Activated naive CD4-positive, alpha-beta T cell treated with anti-CD3 and anti-CD28 coated beads, Interleukin-2, amount 10 ng/mL, durations not matched to agents 7 days and 5 days (primary cell): ENCODE measurements at places on chromosomes 3 and 15.

DNA sequence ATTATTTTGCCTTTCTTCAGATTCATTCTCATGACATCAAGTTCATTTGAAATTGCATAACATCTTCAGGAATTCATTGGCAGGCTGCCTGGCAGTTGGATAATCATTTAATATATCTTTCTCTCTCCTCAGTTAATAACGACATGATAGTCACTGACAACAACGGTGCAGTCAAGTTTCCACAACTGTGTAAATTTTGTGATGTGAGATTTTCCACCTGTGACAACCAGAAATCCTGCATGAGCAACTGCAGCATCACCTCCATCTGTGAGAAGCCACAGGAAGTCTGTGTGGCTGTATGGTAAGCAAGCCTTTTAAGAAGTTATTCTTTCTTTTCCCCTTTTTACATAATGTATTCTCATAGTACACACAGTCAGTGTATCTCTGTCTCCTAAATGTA, 38.2 kb downstream of the TGFBR2 start:
- DNase-seq: peak; percentile 69

- no peak for DNase-seq
Observed at GRCh38 chr3:11721479-11721878, 77.8 kb upstream of the VGLL4 start.

- peak; percentile 68 for DNase-seq
Observed at GRCh38 chr15:101121511-101122090, 130.2 kb downstream of the CHSY1 start.

GRCh38 chr15:72231833-72232478, 966 bp upstream of the PKM start:
- DNase-seq: peak; percentile 68

DNA sequence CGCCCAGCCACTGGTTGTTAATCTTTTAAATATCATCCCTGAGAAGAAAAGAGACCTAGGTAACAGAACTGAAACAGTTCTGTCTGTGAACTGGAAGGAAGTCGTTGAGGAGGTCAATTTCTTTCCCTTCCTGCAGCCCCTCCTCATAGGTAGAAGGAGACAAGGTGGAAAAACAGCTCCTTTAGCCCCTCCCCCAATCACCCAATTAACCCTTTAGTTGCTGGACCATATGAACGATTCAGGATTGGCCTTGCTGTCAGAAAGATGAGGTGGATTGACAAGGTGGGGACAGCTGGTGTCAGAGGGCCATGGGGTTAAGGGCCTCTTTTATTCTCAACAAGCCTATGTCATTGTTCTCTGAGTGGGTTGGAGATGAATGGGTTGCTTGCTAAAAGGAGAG, 36.0 kb upstream of the ZNF445 start:
- DNase-seq: no peak

DNA sequence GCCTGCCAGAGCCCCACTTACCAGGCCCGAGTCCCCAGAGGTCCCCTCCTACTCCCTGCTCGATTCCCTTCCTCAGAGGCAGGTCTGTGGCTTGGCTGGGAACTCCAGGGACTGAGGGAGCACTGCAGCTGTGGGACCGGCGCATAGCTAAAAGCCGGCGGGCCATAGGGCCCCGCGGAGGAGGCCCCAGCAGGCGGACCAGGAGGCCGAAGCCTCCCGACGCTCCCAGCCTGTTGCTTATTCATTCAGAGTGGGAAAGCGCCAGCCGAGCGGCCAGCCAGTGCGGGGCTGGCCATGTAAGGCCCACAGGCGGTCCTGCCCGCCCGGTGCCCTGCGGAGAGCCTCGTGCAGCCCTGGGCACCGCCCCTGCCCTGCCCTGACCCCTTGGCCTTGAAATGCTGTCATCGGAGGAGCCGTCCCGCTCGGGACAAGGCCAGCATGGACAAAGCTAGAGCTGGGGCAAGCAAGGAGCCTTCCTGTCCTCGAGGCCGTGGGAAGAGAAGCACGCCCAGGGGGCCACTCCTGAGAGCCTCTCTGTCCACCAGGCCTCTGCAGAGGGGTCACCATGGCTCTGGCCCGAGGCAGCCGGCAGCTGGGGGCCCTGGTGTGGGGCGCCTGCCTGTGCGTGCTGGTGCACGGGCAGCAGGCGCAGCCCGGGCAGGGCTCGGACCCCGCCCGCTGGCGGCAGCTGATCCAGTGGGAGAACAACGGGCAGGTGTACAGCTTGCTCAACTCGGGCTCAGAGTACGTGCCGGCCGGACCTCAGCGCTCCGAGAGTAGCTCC, at the start of gene LOXL1:
TSS of gene LOXL1 (plus strand) at position 244 of the 784 bp plus-strand sequence. CDS start at position 566, 322 bp downstream.
- no peak for DNase-seq

- DNase-seq: no peak
Observed at GRCh38 chr15:42387603-42388002, 28.3 kb downstream of the CAPN3 start.

GRCh38 chr3:129549006-129549800, 6.2 kb downstream of the H1-8 start:
- no peak for DNase-seq

DNA sequence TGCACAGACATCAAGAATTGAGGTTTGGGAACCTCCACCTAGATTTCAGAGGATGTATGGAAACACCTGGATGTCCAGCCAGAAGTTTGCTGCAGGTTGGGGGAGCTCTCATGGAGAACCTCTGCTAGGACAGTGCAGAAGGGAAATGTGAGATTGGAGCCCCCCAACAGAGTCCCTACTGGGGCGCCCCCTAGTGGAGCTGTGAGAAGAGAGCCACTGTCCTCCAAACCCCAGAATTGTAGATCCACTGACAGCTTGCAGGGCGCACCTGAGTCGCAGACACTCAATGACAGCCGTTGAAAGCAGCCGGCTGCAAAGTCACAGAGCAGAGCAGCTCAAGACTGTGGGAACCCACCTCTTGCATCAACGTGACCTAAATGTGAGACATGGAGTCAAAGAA, 34.6 kb upstream of the EPHA6 start:
- DNase-seq: no peak

DNA sequence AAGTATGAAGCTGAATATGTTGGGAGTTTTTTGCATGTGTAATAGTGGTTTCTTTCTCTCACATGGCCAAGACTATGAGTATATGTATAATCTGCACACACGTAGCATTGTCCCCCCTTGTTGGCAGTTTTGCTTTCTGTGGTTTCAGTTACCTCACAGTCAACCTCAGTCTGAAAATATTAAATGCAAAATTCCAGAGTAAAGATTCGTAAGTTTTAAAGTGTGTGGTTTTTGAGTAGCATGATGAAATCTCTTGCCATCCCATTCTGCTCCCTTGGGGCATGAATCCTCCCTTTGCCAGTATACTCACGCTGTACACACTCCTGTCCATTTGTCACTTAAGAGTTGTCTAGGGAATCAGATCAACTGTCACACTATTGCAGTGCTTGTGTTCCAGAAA, 742.0 kb upstream of the CCDC54 start:
- DNase-seq: no peak

GRCh38 chr3:14783480-14784086, 35.2 kb upstream of the FGD5 start:
- DNase-seq: no peak

GRCh38 chr3:62097121-62097520, 276.2 kb downstream of the FEZF2 start:
- no peak for DNase-seq

- DNase-seq: no peak
Observed at GRCh38 chr3:50003824-50004223, 63.9 kb downstream of the RBM6 start.

- DNase-seq: no peak
Observed at GRCh38 chr3:4497843-4498324, 4.7 kb downstream of the ITPR1 start.

DNA sequence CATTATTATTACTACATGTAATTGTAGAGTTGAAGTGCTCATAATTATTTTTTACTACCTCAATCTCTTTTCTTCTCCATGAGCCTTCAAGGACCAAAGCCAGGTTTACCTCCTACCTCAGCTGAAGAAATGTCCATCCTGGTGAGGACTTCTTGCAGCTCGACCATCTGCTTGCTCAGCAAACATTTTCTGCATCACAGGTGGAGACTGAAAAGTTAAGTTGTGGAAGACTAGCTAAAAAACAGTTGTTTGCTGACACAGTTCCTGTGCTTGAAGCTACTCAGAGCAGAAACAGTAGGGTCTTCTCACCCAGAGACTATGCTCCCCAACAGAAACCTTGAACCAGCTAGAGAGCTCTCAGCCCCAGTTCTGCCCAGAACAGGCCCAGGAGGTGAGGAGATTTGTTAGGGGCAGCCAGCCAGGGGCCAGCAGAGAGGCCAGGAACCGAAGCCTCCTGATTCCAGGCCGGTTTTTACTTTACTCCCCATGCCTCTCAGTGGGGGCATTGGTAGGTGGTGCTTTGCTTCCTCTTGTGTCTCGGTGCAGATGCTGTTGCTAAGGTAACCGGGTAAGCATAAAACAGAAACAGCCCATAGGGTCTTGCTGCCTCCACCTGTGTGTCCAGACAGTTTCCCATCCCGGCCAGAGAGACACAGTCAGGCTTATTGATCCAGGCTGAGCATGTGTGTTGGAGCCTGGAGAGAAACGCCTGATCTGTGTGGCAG, 54.9 kb downstream of the CCNL1 start:
- no peak for DNase-seq

GRCh38 chr3:132622761-132623160, 25.7 kb downstream of the ACKR4 start:
- no peak for DNase-seq

- DNase-seq: no peak
Observed at GRCh38 chr3:101185341-101185740, 135.0 kb downstream of the IMPG2 start.

DNA sequence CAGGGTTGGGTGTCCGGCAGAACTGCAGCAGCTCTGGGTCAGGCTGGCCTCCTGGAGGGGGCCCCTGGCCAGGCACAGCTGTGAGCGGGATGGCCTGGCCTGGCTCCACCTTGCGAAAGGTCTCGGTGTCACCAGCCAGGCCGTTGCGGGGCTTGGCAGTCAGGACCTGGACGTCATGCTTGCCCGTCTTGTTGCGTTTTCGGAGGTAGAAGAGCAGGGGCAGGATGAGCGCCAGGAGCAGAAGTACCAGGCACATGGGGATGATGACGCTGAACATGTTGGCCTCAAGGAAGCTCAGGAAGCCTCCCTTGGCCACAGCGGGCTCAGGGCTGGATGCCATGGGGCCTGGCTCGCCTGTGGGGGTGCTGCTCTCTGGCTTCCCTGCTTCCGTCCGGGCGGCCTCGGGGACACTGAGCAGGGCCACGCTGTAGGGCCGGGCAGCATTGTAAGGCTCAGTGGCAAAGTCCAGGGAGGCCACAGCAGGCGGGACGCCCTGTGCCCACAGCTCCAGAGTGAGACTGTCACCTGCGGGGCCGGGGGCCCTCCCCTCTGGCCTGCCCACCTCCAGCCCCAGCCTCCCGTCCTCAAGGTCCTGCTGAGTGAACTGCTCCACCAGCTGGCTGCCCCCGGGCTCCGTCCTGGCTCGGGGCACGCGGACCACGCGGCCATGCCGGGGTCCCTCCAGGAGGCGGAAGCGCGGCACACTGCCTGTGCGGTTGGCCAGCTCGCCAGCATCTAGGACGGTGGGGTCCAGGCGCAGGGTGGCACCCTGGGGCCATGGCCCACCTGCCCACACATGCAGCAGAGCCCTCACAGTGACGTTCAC, 28.1 kb downstream of the SNX33 start:
- no peak for DNase-seq

DNA sequence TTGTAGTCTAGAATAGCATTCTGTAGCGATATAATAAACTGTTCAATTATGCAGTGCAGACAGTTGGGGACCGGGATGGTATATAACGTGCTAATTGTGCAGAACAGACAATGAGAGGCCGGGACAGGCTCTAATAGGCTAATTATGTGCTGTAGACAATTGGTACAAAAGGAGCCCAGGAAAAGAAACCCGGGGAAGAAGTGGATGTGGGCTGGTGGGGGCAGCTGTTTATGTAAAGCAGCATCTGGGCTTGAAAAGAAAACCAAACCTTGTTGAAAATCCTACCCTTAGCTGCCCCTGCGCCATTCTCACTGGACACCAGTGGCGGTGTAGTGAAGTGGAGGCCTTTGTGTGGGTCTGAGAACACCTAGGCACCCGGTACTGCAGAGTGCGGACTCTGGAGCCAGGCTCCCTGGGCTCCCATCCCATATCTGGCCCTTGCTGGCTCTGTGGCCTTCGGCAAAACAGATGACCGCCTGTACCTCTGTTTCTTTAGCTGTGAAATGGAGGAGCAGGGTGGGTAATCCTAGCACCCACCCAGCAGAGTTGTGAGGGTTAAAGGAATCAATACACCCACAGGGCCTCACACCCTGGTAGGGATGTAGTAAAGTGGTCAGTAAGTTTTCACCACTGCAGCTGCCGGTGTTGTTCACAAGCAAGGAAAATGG, 51.5 kb downstream of the CMTM6 start:
- no peak for DNase-seq

DNA sequence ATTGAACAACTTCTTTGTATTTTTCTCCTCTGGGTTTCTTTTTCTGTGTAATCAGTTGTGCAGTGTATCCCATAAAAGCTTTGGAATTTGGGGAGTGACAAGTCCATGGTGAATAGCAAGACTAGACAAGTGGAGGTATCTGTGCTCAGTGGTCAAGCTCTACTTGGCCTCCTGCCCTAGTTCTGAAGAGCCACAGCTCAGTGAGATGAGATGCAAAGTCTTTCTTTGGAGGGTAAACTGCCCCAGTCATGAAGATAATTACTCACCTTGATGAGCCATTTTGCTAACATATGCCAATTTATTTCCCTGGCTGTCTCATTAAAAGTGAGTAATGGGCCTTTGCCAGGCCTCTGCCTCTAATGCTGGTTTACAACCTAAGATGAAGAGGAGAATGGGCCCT, 271.2 kb upstream of the TRIM42 start:
- DNase-seq: no peak

DNA sequence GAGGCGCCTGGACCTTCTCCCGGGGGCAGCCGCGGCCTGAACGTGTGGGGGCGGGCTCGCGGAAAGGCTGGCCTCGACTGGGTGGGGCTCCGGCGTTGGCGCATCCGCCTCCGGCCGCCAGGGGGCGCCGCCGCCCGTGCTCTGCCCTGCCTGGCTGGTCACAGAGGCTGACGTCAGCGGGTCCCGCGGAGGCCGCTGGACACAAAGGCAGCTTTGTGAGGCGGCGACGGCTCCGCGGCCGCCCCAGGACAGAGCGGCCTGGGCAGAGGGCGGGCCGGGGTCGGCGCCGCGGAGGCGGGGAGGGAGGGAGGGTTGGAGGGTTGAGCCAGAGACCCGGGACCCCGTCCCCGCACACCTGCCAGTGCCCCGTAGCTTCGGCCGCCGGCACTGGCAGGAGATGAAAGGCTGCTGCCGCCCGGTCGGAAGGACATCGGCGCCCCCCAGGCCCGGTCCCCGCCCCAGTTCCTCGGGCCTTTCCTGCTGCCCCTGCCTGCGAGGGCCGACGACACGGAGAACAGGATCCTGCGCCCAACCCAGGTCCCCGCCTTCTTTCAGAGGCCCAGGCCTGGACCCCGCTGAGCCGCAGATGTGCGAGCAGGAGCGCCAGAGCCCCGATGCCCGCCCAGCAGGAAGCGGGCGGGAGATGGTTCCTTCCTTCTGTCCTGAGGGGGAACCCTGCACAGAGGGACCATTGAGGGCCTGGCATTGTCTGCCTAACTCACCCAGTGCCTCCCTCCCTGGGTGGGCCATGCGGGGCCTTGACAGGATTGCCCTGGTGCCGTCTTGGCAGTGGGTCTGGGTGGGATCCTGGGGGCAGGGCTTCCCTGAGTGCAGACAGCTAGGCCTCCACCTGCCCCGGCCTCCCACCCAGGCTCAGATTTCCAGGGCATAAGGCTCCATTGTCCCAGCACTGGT, 8.7 kb upstream of the SEMA3B start:
- DNase-seq: peak; percentile 89

- peak; percentile 48 for DNase-seq
Observed at GRCh38 chr15:31241888-31242522, 84.6 kb upstream of the KLF13 start.

- no peak for DNase-seq
Observed at GRCh38 chr3:46029953-46030543, 2.8 kb upstream of the XCR1 start.

GRCh38 chr3:49198161-49198560, 26.8 kb downstream of the KLHDC8B start:
- DNase-seq: no peak
